ENCODE measurements at places on chromosomes 12 and 14.

GRCh38 chr12:121203482-121203881 lies 6.4 kb upstream of the P2RX4 start:
- DNase-seq: no peak

DNA sequence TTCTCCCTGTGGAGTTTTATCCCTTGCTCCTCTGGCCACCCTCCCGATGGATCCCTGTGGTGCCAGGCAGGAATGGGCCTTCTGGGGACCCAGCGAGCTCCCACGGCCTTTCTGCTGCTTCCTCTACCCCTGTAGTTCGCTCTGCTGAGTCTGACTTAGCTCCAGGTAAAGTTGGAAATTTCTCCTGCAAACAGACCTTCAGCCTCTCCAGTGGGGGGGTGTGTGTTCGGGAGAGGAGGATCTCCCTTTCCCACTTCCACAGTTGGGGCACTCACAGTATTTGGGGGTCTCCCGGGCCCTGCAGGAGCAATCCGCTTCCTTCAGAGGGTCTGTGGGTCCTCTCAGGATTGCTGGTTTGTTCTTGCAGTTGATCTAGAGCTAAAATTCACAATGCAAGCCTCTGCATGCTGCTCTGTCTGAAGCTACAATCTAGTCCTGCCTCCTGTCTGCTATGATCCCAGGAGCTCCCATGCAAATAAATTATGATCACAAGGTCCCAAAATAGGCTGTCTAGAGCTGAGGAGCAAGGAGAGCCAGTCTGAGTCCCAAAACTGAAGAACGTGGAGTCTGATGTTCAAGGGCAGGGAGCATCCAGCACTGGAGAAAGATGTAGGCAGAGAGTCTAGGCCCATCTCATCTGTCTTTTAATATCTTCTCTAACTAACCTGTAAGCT lies 18.3 kb downstream of the MTRFR start:
- no peak for DNase-seq

GRCh38 chr14:89228921-89229639 lies 188.0 kb downstream of the FOXN3 start:
- no peak for DNase-seq

GRCh38 chr12:89927226-89927698 lies 218.6 kb upstream of the ATP2B1 start:
- DNase-seq: no peak

DNA sequence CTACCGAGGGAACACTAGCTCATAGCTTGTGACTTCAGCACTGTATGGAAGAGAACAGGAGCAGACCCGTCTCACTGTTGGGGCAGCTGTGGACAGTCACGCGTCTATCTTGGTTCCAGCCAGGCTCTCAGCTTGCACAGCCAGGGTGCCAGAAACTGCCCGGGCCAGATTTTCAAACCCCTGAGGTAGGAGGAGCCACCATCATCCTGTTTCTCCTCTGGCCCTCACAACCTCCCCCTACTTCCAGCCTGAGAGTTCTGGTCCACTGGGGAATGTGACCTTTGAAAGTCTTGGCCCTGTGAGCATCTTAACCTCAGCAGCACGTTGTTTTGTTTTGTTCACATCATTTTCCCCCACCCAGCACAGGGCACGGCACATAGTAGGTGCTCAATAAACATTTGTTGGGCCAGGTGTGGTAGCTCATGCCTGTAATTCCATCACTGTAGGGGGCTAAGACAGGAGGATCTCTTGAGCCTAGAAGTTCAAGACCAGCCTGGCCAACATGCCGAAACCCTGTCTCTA lies 50.4 kb downstream of the PSMA6 start:
- no peak for DNase-seq

DNA sequence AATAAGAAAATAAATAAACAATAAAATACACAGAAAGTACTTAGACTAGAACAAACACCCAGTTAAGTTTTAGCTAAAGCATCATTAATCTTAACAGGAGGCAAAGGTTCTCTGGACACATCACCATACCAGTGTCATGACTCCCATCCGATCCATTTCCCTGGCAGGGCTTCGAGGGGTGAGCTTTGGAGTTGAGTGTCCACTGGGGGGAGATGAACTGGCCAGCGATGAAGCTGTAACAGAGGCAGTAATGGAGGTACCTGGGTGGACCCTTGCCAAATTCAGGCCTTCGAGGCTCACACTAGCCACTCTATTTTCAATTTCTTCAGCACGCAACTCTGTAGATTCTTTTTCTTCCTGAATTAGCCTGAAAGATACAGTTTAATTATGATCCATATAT lies 269.5 kb downstream of the ACSS3 start:
- DNase-seq: no peak

- no peak for DNase-seq
Observed at GRCh38 chr12:24054416-24054815, 104.9 kb upstream of the SOX5 start.

DNA sequence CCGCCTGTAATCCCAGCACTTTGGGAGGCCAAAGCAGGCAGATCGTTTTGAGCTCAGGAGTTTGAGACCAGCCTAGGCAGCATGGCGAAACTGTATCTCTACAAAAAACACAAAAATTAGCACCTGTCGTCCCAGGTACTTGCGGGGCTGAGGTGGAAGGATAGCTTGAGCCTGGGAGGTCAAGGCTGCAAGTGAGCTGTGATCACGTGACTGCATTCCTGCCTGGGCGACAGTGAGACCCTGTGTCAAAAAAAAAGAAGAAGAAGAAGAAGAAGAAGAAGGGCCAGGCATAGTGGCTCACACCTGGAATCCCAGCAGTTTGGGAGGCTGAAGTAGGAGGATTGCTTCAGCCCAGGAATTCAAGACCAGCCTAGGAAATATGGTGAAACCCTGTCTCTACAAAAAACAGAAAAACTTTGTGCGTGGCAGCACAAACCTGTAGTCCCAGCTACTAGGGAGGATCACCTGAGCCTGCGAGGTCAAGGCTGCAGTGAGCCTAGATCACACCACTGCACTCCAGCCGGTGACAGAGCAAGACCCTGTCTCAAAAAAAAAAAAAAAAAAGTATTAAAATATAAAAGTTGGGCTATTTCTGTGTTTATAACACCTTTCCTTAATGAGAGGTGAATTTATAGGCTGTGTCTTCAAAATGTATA lies 15.5 kb downstream of the RXYLT1 start:
- no peak for DNase-seq

GRCh38 chr12:89693639-89694202 lies 14.9 kb downstream of the ATP2B1 start:
- DNase-seq: no peak

GRCh38 chr14:88232771-88233170 lies 90.3 kb downstream of the KCNK10 start:
- no peak for DNase-seq

- DNase-seq: no peak
Observed at GRCh38 chr14:63644741-63645140, 3.1 kb upstream of the WDR89 start.

DNA sequence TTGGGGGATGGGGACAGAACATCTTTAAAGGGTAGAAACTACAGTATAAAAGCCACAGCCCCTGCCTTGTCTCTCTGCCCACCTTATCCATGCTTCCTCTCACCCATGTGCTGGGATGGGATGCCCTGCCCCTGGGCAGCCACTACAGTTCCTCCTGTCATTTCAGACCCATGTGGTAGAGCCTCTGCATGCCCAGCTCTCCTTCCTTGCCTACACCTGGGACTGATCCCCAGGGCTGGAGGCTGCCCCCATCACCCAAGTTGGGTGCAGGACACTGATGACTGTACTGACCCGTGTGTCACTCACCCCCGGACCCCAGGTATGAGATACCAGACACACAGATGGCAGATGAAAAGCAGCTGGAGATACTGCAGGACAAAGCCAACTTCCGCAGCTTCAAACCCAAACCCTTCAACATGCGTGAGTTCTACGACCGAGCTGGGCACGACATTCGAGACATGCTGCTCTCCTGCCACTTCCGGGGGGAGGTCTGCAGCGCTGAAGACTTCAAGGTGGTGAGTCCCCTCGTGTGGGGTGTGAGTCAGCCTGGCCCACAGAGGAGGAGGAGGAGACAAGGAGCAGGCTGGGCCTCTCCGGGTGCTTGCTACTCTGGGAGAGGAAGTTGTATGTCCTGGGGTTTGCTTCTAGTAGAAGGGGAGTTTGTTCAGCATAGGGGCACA lies 2.2 kb downstream of the ASIC1 start:
- DNase-seq: no peak

GRCh38 chr12:106066051-106066705 lies 72.6 kb downstream of the NUAK1 start:
- DNase-seq: no peak

GRCh38 chr12:132429946-132430643 lies 59.9 kb upstream of the FBRSL1 start:
- no peak for DNase-seq

- no peak for DNase-seq
Observed at GRCh38 chr14:103067231-103067954, 10.0 kb upstream of the CDC42BPB start.

DNA sequence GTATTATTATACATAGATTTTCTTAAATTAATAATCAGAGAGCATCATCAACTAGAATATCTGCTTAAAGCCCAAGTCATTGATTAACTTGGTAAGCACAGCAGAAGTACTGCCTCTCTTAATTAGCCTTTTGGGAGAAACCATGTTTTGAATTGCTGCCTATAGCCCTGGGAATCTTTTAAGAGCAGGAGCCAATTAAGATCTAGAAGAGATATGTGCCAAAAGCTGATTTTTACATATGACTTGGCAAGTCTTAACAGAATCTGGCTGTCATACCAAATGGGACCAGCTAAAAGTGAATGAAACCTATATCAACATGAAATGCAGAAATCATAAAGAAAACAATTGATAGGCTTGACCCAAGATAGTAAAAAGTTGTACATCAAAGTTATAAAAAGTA lies 23.2 kb upstream of the WNK1 start:
- no peak for DNase-seq

DNA sequence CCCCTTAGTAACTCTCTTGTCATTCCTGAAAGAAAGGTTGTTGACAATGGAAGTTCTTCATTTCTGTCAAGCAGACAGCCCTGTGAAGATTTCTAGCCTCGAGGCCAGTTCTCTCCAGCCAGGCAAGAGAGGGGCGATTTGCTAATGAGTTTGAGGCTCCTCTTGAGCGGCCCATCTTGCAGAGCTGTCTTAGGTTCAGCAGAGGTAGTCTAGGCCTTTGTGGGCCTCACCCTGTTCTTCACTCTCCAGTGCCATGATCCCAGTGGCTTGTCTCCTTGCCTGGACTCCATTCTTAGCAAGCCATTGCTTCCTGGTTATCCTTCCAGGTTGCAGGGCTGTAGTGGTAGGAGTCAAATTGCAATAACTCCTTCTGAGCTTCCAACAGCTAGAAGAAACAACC lies 9.7 kb downstream of the TPH2 start:
- DNase-seq: no peak

DNA sequence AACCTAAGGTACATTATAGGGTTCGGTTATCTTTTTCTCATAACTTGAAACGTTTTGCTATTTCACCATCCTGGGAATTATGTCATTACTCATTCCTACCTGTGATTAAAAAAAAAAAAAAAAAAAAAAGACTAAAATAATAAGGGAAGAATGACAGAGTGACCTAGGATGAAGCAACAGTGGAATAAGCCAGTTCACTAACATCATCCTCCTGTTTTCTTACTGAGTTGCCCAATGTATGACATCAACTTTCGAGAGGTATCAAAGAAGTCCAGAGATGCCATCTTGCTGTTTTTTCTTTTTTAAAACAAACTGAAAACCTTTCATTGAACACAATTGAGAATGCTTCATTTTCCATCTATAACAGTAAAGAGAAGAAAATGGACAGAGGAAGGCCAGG lies 42.8 kb downstream of the AMN start:
- no peak for DNase-seq

- DNase-seq: no peak
Observed at GRCh38 chr12:131032082-131032750, 78.5 kb downstream of the ADGRD1 start.

GRCh38 chr12:89975574-89975973 lies 266.9 kb upstream of the ATP2B1 start:
- DNase-seq: no peak

DNA sequence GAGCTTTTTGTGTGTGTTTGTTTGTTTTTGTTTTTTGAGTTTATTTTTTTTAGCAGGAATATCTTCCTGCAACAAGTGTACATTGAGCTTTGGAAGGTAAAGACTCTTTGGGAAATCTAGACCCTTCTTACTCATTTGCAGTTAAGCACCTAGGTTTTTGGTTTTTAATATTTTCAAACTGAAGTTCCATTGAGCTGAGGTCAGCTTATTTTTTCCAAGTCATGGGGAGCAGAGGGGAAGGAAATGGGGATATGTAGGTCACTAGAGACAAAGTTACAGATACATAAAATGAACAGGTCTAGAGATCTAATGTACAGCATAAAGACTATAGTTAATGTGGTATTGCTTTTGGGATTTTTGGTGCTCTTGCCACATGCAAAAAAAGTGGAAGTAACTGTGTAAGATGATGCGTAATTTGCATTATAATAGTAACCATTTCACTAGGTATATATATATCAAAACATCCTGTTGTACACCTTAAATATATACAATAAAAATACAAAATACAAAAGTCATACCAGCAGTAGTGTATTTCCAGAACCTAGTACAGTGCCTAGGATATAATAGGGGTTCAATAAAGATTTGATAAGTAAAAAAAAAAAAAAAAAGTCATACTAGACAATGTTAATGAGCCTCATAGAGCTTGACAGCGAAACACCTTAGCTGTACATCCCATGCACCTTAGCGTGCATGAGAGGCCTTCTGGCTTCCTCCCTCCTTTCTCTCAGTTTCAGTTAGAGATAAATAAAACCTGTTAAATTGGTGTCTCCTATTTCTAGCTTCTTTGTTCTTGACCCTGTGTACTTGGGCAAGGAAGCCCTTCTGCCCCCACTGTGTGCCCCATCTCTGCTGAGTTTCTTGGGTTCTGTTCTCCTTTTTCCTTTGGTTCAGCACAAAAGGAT lies 22.7 kb downstream of the CGRRF1 start:
- DNase-seq: no peak

DNA sequence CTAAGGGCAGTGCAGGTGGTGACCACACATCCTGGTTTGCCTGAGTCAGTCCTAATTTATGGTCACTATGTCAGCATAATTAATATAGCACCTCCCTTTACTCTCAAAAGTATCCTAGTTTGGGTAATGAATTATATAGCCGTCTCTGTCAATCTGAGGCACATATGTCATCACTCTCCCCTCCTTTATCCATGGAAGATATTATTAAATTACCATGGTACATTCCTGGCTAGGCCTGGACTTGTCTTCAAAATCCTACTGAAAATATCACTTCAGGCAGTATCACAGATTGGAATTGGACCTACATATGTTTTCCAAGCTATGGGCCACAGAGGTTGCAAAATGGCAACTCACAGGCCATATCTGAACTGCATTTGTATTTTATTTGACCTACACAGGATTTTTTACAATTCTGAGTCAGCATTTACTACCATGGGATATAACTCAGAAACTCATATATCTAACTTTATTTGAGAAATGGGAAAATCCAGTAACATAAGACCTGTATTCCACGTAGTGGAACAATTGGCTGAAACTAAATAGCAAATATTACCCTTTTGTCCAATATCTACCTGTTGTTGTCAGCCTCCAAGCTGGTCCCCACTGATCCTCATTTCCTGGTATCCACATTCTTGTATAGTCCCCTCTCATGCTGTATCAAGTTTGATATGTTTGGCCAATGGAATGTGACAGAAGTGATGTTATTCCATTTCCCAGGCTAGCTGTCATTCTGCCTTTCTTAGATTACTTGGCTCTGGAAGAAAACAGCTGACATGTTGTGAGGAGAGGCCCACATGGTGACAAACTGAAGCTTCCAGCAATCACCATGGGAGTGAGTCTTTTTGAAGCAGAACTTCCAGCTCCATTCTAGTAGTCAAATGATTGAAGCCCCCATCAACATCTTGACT lies 102.5 kb upstream of the MDM1 start:
- no peak for DNase-seq
